T-helper 17 cell (primary cell): ENCODE measurements at places on chromosomes 13 and 19.

DNA sequence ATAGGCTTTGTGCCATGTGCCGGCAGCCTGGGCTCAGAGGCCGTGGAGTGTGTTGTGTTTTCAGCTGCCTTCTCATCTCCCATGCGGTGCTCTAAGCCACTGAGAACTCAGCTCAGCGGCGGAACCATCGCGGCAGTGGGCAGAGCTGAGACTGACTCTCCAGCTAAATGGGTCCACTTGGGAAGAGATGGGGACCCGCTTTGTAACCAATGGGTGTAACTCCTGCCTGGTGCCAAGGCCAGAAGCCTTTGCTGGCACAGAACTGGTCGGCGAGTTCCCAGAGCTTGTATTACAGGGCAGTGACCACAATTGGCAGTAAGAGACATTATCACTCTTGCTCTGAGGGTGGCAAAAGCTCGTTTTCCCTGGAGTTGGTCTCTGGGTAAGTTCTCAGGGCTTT is 183.0 kb downstream of the STK24 start:
- DNase-seq = no peak

GRCh38 chr13:113952151-113952982 is 21.5 kb downstream of the C13orf46 start:
- DNase-seq = no peak

- DNase-seq = no peak
Measured at GRCh38 chr19:5094768-5095567, 126.1 kb downstream of the KDM4B start.

- no peak for DNase-seq
Measured at GRCh38 chr19:513368-514165, 6.3 kb downstream of the TPGS1 start.

- no peak for DNase-seq
Measured at GRCh38 chr13:90201676-90202460, 1145.6 kb upstream of the MIR17HG start.

DNA sequence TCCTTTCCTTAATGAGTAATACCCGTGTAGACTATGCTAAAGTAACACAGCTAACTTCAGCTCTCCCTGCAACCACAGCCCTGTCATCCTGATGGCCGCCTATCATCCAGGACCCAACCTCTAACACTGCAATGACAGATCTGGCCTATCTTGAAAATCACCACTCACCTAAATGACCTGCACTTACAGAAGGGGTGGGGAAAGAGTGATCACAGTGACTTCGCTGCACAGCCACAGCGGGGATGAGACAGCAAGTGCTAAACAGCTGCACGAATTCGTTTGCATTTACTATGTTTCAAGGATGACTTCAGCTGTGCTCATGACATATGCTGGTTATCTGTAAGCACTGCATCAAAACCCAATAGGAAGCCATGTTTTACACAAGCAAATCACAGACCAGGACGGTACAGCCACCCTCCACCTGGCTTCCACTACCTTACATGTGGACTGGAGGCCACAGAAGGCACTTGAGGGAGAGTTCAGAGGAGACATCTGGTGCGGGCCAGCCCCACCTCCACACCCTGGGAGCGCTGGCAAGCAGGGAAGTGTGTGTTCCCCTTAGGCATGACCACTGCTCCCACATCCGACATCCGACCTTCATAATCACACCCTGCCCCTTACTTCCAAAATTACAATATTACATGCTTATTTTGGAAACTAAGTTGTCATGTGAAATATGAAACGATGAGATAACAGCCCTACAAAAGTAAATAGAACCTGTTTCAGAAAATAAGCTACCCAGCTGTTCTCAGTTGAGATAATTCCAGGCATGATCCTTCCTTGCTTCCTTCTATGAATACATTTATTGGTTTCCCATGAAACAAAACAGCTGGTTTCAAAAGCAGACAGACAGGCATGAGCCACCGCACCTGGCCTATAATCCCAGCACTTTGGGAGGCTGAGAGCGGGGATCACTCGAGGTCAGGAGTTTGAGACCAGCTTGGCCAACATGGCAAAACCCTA is 95.7 kb downstream of the STK24 start:
- DNase-seq = no peak

GRCh38 chr19:1074544-1075283 is 7.7 kb downstream of the ARHGAP45 start:
- DNase-seq = peak; percentile 95

DNA sequence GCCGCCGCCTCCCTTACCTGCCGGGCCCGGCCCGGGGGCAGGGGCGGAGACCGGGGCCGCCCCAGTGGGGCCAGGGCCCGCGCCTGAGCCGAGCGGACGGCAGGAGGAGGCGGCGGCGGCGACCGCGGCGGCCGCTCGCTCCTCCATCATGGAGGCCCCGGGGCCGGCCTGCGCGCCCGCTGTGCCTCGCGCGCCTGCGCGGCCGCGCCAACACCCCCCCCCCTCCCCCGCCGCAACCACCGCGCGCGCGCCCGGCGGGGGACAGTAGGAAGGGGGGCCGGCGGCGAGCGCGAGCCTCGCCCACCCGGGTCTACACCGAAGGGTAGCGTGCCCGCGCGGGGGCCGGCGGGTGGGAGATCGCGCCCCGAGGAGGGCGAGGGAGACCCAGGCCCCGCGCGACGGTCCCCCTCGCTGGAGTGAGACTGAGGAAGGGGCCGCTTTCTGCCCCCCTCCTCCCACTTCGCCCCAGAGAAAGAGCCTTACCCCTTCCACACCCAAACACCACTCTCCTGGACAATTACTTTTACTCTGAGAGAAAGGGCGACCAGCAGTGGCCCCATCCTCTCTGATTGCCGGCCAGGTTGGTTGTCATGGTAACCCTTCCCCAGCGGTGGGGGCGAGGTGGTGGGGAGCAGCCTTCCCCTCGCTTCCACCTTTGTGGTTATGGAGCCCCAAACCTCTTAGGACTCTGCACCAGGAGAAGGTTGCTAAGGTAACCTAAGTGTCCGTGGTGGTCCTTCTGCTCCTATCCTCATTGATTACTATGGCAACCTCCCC is at the start of gene STRN4:
Gene STRN4 (minus strand): TSS at position 170 of the 777 bp plus-strand sequence. CDS start 20 bp downstream, at position 150.
- peak; percentile 53 for DNase-seq

DNA sequence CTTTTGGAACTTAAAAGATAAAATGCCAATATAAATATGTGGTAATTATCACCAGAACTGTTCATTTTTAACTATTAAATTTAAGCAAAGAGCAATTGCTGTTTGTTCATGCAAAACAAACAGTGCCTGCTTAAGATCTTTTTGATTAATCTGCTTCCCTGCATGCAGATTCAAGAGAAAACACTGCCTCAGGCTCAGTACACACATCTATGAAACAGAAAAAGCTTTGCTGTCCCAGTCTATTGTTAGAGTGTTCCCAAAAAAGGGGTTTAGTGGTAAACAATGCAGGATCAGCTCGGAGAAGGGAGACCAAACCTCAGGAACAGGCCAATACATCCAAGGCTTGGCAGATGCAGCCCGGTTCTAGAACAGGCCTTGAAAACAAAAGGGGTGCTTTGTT is 49.3 kb upstream of the TDRD3 start:
- DNase-seq = no peak

- DNase-seq = no peak
Measured at GRCh38 chr19:18508585-18508984, 13.3 kb downstream of the ELL start.

DNA sequence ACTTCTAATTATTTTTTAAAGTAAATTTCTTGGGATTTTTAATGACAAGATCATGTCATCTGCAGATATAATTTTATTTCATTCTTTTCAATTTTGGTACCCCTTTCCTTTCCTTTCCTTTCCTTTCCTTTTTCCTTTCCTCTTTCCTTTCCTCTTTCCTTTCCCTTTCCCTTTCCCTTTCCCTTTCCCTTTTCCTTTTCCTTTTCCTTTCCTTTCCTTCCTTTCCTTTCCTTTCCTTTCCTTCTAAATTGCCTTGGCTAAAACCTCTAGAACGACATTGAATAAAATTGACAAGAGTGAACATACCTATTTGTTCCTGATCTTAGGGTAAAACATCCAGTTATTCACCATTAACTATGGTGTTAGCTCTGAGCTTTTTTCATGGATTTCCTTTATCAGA is 334.1 kb downstream of the NDFIP2 start:
- no peak for DNase-seq

GRCh38 chr13:52454459-52454819 is 839 bp upstream of the CKAP2 start:
- DNase-seq = peak; percentile 10

GRCh38 chr13:45718992-45719391 is 16.9 kb downstream of the CBY2 start:
- DNase-seq = no peak

DNA sequence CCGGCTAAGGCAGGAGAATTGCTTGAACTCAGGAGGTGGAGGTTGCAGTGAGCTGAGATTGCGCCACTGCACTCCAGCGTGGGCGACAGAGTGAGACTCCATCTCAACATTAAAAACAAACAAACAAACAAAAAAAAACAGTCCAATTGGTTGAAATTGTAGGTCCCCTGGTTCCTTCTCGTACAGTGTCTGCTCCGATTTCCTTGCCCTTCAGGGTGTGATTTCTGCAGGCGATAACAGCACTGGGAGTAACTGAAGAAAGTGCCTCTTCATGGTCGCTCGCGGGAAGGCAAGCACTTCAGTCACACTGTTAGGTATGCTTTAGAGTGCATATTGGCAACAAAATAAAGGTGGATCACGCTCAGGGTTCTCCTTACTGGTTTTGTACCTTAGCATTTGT is 39.7 kb downstream of the TPT1 start:
- no peak for DNase-seq

DNA sequence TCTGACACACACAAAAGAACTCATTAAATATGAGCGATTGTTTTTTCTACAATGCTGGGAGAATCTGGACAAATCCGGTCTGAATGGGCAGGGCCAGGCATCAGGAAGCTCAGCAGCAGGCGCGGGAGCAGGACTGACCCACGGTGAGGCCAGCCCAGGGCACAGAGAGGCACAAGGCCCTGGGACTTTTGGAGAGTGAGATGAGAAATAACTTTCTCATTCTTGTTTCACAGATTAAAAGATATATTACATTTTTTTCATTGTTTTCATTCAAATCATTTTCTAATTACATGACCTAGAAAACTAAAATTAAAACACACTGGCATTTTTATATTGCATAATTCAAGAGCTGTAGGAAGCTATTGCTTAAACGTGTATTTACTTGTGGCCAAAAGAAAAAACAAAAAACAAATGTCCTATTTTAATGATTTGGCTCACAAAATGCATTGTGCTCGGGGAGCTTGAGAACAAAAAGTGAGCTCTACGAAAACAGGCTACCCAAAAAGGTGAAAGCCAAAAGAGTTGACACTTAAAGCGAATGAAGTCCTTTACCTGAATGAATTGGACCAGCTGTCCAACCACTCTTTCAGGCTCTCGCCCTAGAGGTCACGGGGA is 133.1 kb downstream of the TNFRSF19 start:
- no peak for DNase-seq

GRCh38 chr19:38907227-38907626 is 4.8 kb downstream of the CCER2 start:
- no peak for DNase-seq

DNA sequence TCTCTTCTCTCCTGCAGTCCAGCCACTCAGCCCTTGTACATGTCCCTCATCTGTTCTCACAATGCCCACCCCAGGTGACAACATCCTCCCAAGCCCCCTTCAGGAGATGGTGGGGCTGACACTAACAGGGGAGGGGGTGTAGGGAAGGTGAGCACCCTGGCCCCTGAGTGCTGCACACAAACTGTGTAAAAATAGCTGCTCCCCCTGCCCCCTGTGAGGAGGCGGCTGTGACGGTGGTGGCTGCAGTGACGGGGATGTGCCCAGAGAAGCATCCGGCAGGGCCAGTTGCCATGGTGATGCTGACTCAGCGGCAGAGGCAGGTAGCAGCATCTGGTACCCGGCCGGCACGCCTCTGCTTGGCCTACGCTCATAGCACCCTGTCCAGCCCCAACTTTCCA is 13.0 kb upstream of the JUND start:
- peak; percentile 74 for DNase-seq
